ENCODE measurements at places on chromosomes 12 and 14.

GRCh38 chr14:55180434-55180833, 11.0 kb downstream of the DLGAP5 start:
- DNase-seq: no peak

- no peak for DNase-seq
These were observed 169.0 kb upstream of the RTL1 start for GRCh38 chr14:101072531-101072930.

DNA sequence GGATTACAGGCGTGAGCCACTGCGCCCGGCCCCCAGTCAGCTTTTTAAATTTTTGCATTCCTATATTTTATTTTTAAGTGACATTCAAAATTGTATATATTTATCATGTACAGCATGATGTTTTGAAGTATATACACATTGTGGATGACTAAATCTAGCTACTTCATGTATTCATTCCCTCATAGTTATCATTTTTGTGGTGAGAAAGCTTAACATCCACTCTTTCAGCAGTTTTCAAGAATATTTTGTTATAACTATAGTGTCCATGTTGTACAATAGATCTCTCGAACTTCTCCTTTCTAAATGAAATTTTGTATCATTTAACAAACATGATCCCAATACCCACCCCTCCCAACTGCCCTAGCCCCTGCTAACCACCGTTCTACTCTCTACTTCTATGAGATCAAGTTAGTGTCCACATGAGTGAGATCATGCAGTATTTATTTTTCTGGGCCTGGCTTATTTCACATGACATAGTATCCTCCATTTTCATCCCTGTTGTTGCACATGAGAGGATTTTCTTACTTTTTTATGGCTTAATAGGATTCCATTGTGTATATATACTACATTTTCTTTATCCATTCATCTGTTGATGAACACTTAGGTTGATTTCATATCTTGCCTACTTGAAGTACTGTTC, 8.8 kb upstream of the HEBP1 start:
- no peak for DNase-seq

DNA sequence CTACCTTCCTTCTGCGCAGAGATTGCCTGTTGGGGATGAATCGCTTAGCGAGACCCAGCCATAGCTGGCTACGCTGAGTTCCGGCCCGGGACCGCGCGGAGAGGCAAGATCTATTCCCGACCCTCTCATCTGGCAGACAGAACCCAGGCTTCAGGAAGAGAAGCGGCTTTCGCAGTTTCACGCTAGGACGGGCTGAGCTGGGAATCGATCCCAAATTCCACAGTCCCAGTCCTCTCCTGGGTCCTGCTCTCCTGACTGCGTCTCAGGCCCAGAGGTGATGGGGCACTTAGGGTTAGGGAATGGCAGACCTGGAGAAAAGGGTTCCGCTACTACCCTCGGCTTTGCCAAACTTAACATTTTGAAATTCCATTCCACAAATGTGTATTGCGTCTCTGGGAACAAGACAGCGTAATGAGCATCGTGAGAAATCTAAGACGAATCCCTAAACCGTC, 2.8 kb downstream of the PTPN21 start:
- no peak for DNase-seq

DNA sequence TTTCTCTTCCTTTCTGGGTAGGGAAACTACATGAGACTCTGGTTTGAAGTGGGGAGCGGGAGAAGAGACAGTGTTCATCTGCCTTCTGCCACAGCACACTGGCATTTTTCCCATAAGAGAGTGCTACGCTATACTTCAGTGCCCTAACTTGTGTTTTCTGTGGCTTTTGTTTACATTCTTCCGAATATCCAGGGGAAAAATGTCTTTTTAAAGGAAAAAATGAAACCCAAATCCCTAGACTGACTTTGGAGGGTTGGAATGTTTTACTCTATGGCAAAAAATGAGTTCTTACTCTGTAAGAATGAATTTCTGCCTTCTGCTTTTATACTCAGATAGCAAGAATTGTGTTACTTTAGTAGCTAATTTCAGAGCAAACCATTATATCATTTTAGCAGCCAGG, 88.1 kb upstream of the TMEM263 start:
- DNase-seq: no peak

- DNase-seq: no peak
These were observed 342.2 kb upstream of the SFSWAP start for GRCh38 chr12:131368668-131369071.

All from ureter (tissue), 1 donor.